Pancreas (tissue), 10 donors: ENCODE measurements at places on chromosomes 6 and 20.

DNA sequence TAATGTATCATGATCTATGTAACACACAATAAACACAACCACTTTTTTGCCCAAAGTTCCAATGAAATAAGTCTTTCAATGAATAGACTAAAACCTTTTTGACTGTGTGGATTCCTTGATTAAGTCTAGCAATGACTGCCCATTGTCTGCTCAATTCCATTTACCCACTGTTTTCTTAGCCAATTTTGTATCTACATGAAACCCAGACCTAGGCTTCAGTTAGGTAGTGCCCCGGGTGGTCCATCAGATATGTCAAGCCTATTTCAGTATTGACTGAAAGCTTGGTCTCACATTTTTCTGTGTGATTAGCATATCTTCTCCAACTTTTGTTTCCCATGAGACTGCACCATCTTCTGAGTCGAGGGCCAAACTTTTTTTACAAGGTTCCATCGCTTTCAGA is 615.0 kb downstream of the C6orf118 start:
- DNase-seq = no peak

DNA sequence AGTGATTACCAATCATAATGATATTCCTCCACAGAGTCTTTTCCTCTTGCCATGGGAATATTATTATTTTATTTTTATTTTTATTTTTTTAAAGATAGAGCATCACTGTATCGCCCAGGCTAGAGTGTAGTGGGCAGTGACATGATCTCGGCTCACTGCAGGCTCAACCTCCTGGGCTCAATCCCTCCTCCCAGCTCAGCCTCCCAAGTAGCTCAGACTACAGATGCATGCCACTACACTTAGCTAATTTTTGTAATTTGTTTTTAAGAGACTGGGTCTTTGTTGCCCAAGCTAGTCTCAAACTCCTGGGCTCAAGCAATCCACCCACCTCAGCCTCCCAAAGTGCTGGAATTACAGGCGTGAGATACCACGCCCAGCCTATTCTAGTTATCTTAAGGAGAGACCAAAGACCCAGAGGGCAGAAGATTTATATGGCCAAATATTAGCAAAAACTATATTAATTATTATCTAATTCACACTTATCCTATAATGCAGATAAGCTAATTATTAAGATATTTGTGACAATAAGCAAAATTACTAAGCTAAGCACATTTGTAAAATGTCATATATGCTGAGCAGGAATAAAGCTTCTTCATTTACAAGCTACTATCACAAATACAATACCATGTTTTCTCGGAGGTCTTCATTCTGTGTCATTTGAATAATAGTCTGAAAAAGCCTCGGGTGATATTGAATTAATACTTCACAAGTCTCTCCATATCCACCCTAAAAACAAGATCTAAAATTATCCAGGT is 63.5 kb downstream of the HACE1 start:
- no peak for DNase-seq

GRCh38 chr6:134481966-134482365 is 164.1 kb upstream of the SGK1 start:
- DNase-seq = no peak

GRCh38 chr6:161544801-161545480 is 271.1 kb upstream of the AGPAT4 start:
- no peak for DNase-seq

DNA sequence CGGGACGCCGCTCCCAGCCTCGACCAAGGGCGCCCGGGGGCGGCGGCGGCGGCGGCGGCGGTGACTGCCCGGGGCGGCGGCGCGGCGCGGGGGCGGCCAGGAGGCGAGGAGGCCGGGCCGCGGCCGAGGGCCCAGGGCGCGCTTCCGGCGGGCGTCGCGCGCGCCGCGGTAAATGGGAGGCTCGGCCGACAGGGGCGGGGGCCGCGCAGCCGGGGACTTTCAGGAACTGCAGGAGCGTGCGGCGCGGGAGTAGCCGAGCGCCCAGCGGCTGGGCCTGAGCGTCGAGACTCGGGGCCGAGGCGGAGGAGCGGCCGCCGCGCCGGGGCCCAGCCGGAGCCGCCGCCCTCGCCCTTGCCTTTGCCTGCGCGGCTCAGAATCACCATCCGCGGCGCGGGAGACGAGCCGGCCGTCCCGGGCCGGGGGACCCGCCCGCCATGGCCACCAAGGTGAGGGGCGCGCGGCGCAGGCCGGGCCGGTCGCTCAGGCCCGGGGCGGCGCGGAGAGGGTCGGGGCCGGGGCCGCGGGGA is at the start of gene SNX9:
TSS of gene SNX9 (plus strand) at position 246 of the 527 bp plus-strand sequence. CDS start at position 435, 189 bp downstream.
- peak; percentile 77 for DNase-seq

GRCh38 chr6:105932440-105932839 is 153.7 kb upstream of the PRDM1 start:
- DNase-seq = no peak

DNA sequence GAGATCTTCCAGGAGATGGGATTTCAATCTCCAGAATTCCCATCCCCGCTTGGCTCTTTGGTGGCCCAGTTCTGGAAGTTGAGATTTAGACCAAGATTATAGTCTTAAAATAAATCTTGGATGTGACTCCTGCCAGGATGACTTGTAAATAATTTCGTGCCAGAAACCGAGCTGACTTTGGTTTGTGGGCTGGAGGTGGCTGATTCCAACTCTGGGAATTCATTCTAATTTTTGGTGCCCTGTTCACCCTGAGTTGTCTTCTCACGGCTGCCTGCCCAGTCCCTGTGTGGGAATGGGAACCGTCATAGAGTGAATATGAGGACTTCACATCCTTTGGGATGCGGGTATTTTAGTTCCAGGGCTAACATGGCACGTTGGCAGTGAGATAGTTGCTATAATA is 64.8 kb downstream of the JARID2 start:
- no peak for DNase-seq

DNA sequence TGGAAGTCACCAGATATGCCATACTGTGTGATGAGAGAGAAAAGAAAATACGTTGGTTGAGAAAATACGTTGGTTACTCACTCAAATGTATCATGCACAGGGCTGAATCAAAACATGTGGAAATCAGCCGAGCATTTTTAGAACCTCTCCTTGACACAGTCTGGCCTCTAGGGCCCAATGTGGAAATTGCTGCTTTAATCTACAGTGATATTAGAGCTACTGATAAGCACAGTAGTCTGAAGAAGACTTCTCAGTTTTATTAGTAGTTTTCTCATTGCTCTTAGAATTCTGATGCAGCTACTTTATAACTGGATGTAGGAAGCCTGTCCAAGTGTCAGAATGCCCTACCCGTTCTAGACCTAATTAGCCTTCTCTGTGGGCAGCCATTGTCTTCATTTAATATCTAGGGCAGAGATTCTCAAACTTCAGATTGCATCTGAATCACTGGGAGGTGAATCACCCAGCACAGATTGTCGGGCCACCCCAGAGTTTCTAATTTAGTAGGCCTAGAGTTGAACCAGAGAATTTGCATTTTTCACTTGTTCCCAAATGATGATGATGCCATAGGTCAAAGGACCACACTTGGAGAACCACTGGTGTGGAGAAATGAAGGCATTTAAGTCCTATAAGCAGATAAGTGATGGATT is 229.1 kb downstream of the PLCB1 start:
- DNase-seq = no peak

DNA sequence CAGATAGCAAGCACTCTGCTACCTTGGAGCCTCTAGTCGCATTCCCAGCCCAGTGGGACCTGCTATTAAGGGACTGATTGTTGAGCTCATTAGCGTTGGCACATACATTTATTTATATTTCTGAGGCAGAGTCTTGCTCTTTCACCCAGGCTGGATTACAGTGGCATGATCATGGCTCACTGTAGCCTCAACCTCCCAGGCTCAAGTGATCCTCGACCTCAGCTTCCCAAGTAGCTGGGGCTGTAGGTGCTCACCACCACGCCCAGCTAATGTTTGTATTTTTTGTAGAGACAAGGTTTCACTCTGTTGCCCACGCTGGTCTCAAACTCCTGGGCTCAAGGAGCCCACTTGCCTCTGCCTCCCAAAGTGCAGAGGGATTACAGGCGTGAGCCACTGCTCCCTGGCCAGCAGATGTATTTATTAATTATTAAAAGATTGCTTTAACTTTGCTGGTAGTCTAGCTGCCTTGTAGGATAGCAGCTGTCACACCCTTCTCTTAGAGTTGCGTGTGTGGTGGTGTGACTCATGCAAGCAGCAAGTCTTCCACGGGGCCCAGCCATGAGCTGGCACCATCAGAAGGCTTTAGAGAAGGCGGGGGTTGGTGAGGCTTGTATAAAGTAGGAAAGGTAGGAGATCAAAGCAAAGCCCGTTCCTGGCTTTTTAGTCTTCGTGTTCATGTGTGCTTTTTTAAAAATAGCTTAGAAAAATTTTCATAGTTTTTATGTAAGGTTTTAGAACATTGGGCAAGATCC is 16.5 kb downstream of the ACTR5 start:
- peak; percentile 21 for DNase-seq
